ENCODE measurements at places on chromosomes 1 and 21. TPM values are rescaled to one million over a fixed set of nuclear protein-coding genes. Genes with fewer than 3 reads are reported as not detected.

Gene FCAMR
- 0.08 TPM for total RNA-seq

Gene RNU1-4
- total RNA-seq = not detected

Gene ADCY10
- total RNA-seq = 0.17 TPM

Gene OR2M5
- total RNA-seq = not detected

Gene ANXA9
- total RNA-seq = 1.0 TPM

Gene NUF2
- total RNA-seq = 24.1 TPM

Gene ZSWIM5
- total RNA-seq = 0.52 TPM

Gene RIMS3
- total RNA-seq = 0.99 TPM

Gene RGS1
- not detected for total RNA-seq

Gene SLC9C2
- total RNA-seq = not detected

Gene COL8A2
- total RNA-seq = 0.16 TPM

Gene LAMC2
- total RNA-seq = 29.1 TPM

Gene OLIG1
- total RNA-seq = not detected

Gene SLC45A1
- total RNA-seq = 2.9 TPM

Gene LEFTY1
- total RNA-seq = 0.31 TPM

Gene OPTC
- not detected for total RNA-seq

Gene DRAXIN
- total RNA-seq = 0.17 TPM

Gene TNNT2
- total RNA-seq = not detected

Gene RXRG
- total RNA-seq = not detected

Gene COA6
- 99.2 TPM for total RNA-seq

Gene LYPD8
- total RNA-seq = not detected

Gene PROX1
- total RNA-seq = 0.07 TPM

Gene ACBD6
- total RNA-seq = 62.5 TPM

Gene COL6A1
- 18.6 TPM for total RNA-seq

Gene HAO2
- total RNA-seq = not detected

Gene HCN3
- total RNA-seq = 5.4 TPM

Gene PCAT6
- total RNA-seq = 3.1 TPM

Gene SLC25A34
- total RNA-seq = 0.13 TPM

Measured in A549 treated with DMSO at 1 μM for 4 hours (cell line).